ENCODE measurements at places on chromosomes 1 and 21.

DNA sequence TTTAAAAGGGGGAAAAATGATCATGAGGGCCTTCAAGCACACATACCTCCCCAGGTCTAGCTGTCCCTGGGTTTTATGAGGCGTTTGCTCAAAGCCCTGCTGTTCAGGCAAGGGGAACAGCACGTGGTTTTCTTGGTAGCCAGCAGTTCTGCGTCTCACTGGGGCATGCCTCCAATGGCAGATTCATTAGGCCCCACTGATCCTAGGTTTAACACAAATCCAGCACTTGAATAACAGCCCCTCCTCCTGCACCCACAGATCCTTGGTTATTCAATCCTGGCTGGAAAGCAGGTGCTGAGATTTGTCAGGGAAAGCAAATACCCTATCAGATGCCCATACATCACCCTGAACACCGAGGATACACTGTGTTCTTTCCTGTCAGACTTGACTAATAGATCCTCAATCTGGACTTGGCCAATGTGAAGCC lies 106.4 kb downstream of the ZC3H11B start:
- no peak for DNase-seq

GRCh38 chr1:22567197-22567596 lies 3.9 kb downstream of the EPHA8 start:
- DNase-seq: no peak

DNA sequence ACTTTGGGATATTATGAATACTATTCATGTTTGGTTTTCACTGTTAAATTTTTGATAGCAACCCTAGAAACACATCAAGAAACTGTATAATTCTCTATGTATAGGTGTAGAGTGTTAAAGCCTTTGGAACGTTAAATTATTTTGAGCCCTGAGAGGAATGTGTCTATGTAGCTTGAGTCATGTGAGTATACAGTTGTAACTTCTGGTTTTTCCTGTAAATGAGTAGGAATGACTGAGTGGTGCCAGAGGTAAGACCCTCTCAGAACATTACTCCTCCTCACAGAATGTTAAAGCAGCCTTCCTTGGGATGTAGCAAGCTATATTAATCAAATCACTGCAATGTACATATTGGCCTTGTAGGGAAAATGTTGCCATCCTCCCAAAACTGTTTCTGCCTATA lies 69.0 kb downstream of the C1orf21 start:
- no peak for DNase-seq

GRCh38 chr1:145906954-145907753 lies 2.7 kb downstream of the ITGA10 start:
- no peak for DNase-seq

- no peak for DNase-seq
Observed at GRCh38 chr1:79839882-79840281, 833.4 kb upstream of the ADGRL4 start.

DNA sequence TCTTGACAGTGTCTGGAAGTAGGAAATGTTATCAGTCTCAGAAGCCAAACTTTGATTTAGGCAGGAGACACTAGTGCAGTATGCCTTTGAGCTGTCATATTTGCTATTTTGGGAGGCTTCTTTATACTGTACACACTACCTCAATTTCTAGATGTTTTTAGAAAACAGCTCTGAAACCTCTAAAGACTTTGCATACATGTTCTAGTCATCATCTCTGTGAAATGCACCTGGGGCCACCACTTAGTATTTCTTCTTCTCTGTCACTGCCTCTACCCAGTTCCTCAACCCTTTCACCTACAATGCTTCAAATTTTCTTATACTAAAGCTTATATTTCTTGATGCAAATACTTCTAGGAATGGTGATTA lies 29.1 kb upstream of the PLA2G4A start:
- no peak for DNase-seq

DNA sequence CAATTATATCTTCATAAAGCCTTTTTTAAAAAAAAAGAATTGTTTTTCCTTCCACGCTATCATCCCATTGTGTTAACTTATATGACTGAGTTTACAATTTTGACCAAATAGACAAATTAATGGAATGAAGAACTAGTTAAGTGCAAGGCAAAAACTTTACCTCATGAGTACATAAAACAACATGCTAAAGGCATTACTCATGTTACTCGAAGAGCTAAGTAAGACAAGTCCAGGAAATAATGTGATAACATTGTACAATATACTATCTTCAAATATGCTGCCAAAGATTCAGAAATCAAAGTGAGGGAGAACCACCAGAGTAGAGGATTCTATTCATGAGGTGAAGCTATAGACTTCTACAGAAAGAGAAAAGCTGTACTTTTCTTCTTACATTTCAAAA lies 24.2 kb upstream of the DYNLT5 start:
- DNase-seq: no peak

- no peak for DNase-seq
Observed at GRCh38 chr1:201111156-201111555, 1.1 kb downstream of the CACNA1S start.

- DNase-seq: no peak
Observed at GRCh38 chr1:246674049-246674448, 50.2 kb upstream of the SCCPDH start.

DNA sequence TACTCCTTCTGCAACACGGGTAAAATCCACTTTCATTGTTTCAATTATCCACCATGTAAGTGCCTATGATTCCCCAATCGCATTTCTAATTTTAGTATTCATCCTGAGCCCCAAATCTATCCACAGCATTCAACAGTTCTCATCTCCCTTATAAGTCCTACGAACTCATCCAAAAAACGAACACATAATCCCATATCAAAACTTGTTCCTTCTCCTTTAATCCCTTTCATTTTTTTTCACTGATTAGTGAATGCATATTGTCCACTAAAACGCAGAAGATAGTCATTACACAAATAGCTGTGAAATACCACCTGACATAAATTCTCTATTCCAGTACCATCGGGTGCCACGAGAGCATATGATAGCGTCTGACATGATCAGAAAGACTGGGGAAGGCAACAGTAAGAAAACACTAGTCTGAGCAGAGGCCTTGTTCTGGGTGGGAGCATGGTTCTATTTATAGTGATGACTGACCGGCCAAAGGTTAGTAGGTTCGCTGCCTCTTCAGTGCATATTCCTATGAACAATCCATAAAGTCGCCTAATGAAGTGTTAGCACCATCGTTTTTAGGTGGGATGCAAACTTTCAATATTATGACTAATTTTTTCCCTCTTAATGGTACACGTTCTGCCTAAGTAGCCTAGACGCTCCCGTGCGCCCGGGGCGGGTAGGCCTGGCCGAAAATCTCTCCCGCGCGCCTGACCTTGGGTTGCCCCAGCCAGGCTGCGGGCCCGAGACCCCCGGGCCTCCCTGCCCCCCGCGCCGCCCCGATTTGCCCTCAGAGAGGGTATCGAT lies 648 bp downstream of the ATP5PF start:
- DNase-seq: no peak

DNA sequence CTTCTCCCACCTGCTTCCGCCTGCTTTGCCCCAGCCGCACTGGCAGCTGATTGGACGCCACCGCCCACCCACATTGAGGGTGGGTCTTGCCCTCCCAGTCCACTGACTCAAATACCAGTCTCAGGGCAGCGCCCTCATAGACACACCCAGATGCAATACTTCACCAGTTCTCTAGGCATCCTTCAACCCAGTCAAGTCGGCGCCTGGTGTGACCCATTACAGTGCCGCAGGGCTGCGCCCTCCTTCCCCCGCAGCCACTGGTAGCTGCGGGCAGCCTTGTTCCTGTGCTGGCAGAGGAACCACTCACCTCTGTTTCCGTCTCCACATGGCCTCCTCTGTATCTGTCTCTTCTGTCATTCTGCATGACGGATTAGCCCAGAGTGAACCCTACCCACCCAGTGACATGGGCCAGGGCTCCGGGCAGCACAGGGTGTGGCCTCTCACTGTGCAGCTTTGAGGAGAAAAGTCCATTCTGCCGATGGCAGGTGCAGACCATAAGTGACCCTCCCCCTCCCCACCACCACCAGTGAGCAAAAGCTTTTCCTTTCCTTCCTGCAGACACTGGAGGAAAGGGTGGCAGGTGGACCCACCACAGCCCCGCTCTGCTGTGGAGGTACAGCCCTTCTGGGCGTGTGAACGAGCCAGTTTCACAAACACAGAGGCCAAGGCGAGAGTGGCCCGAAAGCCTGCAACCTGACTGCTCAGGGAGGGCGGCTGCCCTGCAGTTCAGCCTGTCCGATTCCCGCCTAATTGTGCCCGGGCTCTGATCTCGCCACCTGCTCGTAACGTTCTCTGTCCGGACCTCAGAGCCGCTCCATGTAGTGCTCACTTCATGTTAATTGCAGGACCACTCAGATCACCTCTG lies 57.1 kb downstream of the FAAP20 start:
- no peak for DNase-seq

DNA sequence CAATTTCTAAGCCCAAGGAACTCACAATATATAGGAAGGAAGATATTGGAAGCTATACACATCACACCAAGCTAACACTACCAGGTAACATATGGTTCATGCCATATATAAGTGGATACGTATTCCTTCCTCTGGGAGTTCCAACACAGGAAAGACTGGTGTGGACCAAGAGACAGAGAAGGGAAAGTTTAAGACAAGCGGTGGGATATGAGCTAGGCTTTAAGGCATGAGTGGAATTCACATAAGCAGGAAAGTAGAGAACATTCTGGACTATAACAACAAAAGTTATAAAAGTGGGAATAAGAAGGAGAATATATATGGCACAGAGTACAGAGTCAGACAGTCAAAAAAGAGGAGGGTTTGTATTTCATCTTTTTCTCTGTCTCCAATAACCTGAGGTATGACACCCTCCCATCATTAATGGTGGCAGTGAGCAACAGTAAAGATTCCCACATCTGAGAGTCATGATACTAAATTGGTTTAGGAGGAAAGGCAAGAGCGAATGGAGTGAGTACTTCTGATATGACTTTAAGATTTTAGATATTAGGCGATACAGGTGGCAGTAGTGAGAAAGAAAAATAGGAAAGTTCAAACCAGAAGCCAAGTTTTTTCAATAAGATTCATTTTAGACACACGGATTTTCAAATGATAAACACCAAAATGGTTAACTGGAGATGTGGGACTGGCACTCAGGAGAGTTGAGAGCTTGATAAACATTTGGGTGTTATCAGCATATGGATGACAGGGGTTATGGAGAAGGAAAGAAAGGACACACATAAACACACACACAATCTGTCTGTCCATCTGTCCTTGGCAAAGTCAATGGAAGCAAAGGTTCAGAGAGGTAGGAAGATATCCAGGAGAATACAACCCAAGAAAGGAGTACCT lies 87.4 kb upstream of the TTC39A start:
- no peak for DNase-seq

GRCh38 chr1:197029749-197030148 lies 37.3 kb downstream of the F13B start:
- DNase-seq: no peak

DNA sequence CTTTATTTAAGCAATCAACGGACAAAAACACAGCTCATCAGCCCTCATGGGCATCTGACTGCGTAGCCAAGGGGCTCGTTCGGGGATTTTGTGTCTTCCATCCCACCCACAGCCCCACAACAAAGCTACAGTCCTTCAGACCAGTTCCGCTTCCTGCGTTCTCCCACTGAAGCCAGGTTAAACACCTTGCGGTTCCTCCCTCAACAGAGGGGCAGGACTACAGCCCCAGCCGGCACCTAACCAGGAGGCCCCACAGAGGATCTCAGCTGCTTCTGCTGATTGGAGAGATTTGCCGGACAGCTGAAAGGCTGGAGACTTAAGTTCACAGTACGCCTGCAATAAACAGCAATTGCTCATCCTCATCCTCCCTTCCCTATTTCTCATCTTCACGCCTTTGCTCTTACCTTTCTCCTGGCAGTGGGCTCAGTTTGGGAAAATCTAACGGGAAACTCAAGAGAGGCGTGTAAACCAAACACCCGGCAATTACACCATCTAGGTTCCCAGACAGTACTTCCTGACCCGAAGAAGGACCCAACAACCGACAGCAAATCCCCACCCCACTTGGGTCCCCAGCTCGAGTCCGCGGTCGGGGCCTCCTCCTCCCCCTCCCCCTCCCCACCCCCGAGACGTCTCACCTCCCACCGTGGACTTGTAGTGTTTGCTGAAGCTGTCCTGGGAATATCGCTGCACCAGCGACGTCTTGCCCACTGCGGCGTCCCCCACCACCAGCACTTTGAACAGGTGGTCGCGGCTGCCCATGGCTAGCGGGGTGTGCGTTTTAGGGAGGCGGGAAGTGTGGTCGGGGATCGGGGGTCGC lies 876 bp downstream of the RAB29 start:
- DNase-seq: peak; percentile 13

GRCh38 chr1:212366901-212367300 lies 47.8 kb downstream of the PACC1 start:
- DNase-seq: no peak

DNA sequence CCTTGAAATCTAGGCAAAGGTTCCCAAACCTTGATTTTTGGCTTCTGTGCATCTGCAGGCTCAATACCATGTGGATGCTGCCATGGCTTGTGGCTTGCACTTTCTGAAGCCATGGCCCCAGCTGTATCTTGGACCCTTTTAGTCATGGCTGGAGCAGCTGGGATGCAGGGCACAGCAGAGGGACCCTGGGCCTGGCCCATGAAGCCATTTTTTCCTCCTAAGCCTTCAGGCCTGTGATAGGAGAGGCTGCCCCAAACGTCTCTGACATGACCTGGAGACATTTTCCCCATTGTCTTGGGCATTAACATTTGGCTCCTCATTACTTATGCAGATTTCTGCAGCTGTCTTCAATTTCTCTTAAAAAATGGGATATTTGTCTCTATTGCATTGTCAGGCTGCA lies 97.4 kb downstream of the NPHS2 start:
- no peak for DNase-seq

DNA sequence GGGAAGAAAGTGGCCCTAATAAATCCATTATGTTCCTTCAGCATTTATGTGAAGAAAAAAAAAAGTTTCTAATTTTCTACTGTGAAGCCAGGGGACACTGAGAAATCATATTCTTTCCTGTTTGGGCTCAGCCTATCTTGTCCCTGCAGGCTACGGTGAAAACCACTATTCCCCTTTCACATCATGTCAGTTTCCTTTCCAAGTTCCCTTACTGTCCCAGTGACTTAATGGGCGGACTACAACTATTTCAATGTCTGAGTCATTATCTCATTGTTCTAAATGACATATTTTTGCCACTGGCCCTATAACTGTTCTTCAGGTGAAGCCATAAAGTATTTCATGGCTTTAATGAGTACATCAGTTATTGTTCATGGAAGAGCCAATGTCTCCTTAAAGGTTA lies 71.3 kb upstream of the BEND5 start:
- no peak for DNase-seq

DNA sequence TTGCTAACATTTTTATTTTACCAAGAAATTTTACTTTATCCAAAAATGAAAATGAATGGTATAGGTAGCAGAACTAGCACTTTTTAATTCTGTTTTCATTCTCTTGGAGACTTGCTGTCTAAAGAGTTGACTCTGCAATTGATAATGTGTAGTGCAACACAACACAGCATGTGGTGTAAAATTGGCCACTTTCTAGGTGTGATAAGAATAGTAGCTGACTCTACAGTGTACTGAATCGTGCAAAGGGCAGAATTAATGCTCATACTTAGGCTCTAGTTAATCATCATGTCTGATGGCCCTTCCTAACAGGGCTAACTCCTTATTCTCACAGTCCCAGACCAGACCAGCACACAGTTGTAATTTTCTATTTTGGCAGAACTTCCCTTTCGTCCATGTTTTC lies 140.5 kb downstream of the NEK7 start:
- no peak for DNase-seq

GRCh38 chr21:40383951-40384350 lies 463.0 kb downstream of the DSCAM start:
- DNase-seq: no peak

Measured in stimulated activated CD4-positive, alpha-beta T cell treated with anti-CD3 and anti-CD28 coated beads, Interleukin-2, amount 100 ng/mL, for 4 hours (primary cell).